Retina (tissue), 1 donor: ENCODE measurements at places on chromosomes 4 and X.

DNA sequence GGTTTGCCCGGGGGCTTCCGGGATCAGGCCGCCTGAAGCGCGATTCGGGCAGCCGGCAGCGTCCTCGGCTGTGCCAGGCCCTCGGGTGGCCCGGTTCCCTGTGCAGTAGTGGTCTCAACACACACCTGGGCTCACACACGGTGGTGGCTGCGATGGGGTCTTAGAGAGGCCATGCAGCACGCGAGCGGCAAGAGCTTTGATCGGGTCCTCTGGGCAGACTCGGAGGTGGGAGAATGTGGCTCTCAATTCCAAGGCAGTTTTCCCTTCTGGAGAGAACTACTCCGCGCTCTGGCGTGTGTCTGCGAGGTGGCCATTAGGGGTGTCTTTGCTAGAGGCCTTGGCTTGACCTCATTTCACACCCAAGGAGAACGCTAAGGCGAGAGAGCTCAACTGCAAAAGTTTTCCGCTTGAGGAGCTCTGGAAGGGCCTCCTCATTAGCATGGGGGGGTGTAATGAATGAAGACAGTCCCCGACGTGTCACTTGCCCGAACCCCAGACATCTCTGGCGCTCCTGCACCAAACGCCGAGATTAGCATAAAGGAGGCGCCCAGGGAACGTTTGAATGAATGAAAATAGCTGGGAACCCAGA, 771 bp upstream of the RBPJ start:
- no peak for DNase-seq

- no peak for DNase-seq
Measured at GRCh38 chr4:14768449-14768848, 233.8 kb upstream of the CPEB2 start.

DNA sequence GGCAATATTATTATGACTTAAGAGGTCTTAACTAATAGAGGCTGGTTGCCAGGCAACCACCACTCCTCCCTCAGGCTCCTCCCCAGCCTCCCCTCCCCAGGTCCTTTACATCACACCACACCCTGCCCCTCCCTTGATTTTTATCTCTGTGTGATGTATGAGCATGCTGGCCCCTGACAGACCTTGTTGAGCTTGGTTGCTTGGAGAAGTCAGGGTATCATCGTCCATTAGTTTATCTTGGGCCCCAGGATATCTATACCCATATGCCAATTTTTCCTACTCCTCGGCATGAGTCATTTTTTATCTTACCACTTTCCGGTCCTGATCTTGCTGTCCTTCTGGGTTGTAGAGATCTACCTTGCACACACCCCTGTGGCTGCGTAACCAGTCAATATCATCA, 2.5 kb downstream of the AKAP4 start:
- no peak for DNase-seq

- DNase-seq: no peak
Measured at GRCh38 chr4:31803526-31804195, 1083.5 kb downstream of the PCDH7 start.

DNA sequence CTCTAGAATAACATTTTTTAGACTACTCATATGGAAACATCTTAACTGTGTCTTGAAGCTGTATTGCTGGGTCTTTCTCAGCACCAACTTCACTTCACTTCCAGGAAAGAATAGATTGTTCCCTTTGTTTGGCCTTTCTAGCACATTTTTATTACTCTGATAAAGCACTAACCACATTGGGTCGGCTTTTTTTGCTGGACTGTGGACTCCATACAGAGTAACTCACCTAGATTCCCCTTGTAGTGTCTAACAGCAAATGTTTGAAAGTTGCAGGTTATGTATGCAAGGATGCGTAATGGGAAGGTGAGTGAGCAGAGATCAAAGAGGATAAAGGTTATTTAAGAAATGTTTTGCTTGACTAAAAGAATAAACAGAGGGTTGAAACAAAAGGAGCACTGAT, 101.2 kb downstream of the MMRN1 start:
- DNase-seq: no peak

GRCh38 chr4:125368146-125368545, 53.4 kb downstream of the FAT4 start:
- DNase-seq: no peak

- DNase-seq: peak; percentile 54
Measured at GRCh38 chr4:181508601-181509000, 734.6 kb upstream of the TENM3 start.

GRCh38 chr4:81594490-81595159, 122.9 kb upstream of the RASGEF1B start:
- DNase-seq: no peak

DNA sequence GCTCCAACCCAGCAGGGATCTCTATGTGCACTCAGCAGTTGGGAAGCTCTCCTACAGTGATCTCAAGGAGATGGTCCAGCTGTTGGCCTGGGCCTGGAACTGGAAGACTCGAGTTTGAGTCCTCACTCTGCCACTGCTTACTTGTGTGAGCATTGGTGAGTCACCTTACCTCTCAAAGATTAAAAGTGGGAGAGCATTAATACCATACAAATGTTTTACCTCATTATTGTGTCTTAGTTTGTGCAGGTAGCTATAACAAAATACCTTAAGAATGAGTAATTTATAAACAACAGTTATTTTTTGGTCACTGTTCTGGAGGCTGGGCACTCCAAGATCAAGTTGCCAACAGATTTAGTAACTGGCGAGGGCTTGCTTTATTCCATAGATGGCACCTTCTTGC, 21.4 kb upstream of the ZNF827 start:
- DNase-seq: no peak

DNA sequence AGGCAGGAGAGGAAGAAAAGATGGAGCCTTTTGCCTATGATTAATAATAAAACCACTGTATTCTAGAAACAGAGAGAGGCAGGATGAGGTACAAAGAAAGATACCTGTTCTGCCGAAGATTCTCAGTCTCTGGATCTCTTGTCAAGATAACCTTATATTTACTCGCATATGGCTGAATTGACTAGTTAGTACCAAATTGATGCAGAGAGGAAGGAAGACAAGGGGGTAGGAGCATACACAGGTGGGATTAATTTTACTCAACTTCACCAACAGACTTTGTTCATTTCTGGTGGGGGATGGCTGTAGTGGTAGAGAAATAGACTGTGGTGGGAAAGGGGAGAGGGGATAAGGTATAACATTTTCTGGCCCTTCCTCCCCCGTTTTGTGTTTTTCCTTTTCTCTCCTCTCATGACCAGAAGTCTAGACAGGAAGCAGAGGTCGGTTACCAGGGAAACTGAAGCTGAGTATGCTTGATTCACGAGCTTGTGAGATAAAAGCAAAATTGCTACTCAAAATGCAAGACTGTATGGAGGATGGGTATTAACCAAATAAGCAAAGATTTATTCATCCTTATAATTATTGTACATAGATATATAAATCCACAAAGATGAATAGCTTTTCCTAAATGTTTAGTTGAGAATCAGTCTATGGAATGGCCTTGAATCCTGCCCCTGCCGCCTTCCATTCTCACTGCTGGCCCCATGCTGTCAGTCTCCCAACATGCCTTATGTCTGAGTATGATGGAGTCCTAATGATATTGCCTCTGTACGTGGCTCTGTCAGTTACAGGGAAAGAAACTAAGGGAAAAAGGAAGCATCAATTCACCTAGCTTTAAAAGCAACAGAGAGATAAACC, 17.8 kb upstream of the PAGE2B start:
- DNase-seq: peak; percentile 3

GRCh38 chr4:31645236-31645635, 925.1 kb downstream of the PCDH7 start:
- no peak for DNase-seq

- no peak for DNase-seq
Measured at GRCh38 chr4:17336986-17337385, 174.9 kb downstream of the QDPR start.

DNA sequence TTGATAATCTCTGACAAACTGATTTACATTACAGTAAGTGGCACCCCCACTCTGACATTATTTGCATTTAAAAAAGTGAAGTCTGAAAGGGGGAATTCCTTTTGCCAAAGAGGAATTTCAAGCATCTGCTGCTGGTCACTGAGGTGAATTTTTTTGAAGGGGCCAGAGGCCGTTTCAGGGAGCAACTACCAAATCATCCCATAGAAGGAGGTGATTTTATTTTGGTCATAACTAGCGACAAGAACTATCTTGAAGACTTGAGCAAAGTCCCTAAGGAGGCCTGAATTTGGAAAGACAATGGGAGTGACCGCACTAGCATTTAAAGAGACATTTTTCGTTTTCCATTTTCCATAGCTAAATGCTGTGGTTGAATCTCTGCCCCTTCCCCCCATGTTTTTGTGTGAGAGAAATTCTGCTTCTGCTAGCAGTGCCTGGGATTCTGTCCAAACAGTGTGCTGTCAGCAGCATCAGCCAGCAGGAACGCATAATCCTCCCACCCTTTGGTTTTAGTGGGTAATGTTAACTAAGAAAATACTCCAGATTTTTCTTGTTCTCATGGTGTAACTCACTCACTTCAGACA, 110.1 kb upstream of the MED14 start:
- DNase-seq: no peak

DNA sequence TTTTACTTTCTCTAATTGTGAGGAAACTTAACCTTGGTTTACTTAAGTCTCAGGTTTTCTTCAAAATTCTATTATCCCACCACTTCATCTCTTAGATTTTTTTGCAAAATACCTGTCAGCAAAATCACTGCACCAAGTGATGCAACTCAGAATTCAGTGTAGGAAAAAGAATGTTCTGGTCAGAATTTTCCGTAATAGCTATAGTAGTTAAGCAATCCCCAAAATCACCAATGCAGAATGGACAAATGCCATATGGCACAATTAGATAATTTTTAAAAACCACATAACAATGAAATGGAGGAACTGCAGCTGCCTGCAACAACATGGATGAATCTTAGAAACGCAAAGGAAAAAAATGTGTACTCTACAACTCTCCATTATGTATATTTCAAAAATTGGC, 373.1 kb downstream of the NAF1 start:
- no peak for DNase-seq

DNA sequence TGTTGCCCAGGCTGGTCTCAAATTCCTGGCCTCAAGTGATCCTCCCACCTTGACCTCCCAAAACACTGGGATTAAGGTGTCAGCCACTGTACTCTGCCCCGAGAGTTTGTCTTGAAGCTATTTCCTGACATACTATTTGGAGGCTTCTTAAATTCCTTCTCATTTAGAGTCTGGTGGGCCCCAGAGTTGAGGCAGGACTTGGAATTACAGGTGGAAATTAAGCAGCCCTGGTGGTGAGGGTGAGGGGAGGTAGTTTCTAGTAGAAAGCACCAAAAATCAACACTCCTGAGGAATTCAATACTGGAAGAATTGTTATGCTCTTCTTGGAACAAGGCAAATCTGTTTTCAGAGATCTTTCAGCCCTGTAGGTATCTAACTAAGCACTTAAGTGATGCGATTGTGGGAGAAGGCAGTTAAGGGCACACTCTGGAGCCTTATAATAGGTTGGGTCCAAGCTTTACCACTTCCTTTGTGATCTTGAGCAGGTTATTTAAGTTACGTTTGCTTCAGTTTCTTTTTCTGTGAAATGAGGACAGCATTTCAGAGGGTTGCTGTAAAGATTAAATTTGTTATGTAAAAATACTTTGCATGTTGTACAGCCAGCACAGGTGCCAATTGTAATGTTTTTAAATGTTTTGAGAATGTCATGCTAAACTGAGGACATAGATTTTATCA, 200.7 kb downstream of the SOWAHB start:
- no peak for DNase-seq

DNA sequence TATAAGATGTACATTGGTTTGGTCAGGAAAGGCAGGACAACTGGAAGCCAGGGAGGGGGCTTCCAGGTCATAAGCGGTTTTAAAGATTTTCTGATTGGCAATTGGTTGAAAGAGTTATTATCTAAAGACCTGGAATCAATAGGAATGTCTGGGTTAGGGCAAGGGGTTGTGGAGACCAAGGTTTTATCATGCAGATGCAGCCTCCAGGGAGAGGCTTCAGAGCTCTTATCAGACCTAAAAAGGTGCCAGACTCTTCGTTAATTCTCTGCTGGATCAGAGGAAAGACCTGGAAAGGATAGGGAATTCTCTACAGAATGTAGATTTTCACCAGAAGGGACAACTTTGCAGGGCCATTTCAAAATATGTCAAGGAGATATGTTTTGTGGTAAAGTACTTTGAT, 62.8 kb downstream of the BEX3 start:
- DNase-seq: no peak

GRCh38 chr4:82217986-82218715, 155.6 kb downstream of the HNRNPD start:
- DNase-seq: no peak

GRCh38 chr4:102420563-102421398, 75.5 kb upstream of the SLC39A8 start:
- DNase-seq: no peak

GRCh38 chr4:150343796-150344195, 238.2 kb upstream of the MAB21L2 start:
- DNase-seq: no peak

- no peak for DNase-seq
Measured at GRCh38 chrX:20753076-20753475, 486.4 kb upstream of the RPS6KA3 start.

DNA sequence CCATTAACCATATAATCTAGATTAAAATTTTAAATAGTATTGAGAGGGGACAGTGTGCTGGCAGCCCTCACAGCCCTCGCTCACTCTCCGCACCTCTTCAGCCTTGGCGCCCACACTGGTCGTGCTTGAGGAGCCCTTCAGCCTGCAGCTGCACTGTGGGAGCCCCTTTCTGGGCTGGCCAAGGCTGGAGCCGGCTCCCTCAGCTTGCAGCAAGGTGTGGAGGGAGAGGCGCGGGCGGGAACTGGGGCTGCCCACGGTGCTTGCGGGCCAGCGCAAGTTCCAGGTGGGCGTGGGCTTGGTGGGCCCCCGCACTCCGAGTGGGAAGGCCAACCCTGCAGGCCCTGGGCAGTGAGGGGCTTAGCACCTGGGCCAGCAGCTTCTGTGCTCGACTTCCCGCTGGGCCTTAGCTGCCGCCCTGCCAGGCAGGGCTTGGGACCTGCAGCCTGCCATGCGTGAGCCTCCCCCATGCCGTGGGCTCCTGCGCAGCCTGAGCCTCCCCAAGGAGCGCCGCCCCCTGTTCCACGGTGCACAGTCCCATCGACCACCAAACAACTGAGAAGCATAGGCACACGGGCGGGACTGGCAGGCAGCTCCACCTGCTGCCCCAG, 32.8 kb upstream of the CFAP299 start:
- DNase-seq: no peak

- peak; percentile 75 for DNase-seq
Measured at GRCh38 chr4:87007528-87008446, 73.0 kb downstream of the AFF1 start.

DNA sequence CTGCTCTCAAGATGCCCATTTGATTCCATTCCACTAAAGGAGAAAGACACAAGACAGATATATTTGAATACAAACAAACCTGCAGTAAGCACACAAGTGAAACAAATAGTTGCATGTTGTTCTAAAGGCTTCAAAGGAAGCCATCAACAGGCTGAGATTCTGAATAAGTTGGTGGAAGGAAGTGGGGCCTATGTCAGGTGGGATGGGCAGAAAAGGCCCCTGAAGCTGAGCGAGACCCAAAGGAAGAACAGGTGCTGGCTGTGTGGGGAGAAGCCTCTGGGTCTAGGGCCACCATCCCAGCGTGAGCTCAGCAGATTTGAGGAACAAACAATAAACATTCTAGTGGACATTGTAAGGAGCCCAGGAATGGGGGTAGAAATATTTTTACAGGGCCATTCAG, 82.4 kb upstream of the PLAC8 start:
- no peak for DNase-seq

GRCh38 chrX:39065051-39065871, 264.0 kb downstream of the MID1IP1 start:
- peak; percentile 79 for DNase-seq

- DNase-seq: no peak
Measured at GRCh38 chr4:81136161-81136905, 78.7 kb downstream of the PRKG2 start.
